ENCODE measurements at places on chromosomes 13 and 19.

DNA sequence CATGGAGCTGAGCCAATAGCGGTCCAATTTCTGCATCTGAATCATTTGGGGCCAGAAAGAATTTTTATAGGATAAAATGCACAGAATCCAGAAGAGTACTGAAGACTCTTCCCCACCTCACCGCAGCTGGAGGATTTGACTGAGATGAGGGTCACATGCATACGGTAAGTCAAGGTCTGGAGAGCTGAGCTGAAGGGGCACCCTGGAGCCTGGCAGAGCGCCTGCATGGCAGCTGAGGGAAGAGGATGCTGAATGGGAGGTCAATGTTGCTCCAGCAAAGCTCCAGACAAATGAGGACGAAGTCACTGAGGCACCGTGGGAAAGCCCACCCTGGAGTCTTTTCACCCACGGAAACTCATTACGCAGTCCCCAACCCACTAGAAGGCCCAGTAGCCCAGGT lies 43.4 kb upstream of the ATP12A start:
- no peak for DNase-seq

GRCh38 chr13:95434111-95434510 lies 118.4 kb upstream of the CLDN10 start:
- DNase-seq = no peak

DNA sequence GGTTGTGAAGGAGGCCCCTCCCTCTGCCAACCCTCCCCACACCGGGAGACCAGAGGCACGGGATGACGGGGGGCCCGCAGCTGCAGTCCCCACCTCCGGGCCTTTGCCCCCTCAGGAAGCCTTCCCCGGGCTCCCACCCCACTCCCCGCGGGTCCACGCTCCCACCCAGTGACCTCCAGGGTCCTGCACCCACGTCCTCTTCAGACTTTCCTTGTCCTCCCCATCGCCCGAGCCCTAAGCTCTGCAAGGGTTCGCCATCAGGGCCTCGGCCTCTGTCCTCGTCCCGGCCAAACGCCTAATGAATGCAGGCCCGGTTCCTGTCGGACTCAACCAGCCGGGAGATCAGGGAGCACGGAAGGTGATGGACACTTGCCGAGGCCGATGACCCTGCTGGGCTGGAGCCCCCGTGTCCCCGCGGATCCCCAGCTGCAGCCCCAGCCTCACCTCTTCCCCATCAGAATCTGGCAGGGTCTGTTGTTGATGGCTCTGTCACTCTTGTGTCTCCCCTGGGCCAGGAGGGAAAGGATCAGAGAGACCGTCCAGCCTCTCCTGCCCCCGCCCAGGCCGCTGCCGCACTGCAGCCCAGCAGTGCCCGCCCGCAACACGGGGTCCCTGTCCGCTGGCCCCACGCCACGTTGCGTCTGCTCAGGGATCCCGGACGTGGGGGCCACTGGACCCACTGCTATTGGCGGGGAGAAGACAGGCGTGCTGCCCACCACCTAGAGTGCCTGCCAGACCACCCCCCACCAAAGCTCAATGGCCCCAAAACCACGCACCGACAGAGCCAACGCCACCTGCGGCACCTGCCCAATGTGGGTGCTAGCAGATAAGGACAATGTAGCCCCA lies 5.7 kb downstream of the ATP8B3 start:
- DNase-seq = no peak

DNA sequence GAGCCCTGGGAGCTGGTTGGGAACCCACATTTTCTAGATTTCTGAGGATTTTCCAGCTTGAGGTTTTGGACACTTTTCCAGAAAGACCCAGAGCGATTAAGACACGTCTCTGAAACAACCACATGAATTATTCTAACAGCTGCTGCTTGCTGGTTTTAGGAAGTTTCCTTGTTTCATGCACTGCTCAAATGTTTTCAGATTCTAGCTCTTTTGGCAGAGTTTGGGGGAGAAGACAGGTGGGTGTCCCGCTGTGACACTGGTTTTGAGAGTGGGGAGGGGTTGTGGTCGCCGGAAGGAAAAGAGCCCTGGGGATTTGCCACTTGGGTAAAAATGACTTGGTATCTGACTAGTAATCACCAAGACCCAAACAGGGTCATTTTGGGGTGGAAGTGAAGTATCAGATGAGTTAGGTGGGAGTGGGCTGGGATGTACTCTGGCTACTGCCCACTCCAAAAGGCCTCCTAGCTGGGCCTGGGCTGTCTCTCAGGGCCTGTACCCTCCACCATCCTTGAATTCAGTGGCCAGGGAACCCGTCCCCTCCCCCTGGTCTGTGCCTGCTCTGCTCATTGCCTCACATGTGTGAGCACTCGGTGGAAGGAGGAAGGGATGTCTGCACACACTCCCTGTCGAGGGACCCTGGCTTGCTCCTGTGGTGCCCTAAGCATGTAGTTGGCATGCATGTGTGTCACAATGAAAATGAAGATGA lies 13.2 kb downstream of the GATAD2A start:
- no peak for DNase-seq

DNA sequence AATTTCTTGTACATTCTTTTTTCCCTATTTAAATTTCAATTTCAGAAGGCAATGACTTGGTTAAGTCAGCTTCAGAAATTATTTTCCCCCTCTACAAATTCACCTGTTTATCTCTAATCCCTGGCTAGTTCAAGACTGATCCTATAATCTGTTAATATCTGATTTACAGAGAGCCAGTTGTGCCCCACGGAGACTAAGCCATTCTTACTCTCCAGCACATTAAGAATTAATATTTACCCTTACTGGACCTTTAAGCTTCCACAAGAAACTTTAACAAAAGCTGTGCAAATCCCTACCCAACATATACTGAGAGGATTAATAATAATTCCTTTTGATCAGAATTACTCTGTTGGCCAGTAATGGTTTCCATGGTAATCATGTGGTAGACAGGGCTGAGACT lies 786.2 kb downstream of the PCDH9 start:
- no peak for DNase-seq

- DNase-seq = no peak
These were observed 639 bp upstream of the SLAIN1 start for GRCh38 chr13:77696879-77697216.

- DNase-seq = no peak
These were observed 85.3 kb downstream of the ZNF726 start for GRCh38 chr19:23999821-24000610.

DNA sequence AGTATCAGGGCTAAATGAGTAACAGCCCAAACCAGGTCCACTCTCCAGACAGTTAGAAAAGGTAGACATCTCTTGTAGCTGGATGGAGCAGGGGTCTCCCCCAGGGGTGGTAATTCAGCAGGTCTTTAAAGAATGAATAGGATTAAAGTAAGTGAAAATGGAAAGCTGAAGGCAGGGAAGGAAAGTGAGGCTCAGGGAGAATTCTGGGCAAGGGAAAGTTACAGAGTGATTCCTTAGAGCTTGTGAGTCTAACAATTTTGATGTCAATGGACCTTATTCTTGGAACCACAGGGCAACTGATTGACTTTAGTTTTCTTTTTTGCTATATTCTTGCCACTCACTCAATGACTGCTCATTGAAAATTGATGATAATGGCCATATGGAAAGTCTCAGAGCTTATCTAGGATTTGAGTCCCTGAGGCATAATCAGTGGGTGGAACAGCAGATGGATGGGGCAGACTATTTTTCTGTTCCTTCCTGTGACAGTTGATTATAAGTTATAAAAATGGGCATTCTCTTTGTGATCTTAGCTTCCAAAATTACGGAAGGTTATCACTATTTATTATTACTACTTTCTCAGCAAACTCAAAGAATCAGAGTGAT lies 76.9 kb downstream of the LRCH1 start:
- DNase-seq = no peak

GRCh38 chr19:16591803-16592556 lies 19.8 kb upstream of the SLC35E1 start:
- no peak for DNase-seq

GRCh38 chr13:21576426-21576825 lies 27.5 kb downstream of the MICU2 start:
- DNase-seq = no peak

DNA sequence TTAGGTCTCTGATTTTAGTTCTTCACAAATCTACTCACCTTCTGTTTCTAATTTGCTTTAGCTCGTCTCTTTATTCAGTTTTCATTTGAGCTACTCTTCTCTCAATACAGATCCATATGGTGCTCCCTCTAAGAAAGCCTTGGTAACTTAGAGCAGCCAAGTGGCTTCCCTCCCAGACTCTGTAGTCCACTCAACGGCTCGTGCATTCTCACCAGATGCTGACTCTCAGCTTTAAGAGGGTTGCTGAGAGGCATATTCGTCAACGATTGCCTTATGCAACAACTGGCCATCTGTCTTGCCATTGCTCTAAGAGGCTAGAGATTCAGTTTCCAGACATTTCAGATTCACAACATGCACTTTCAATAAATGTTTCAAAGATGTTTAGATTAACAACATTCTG lies 785.8 kb upstream of the SLC10A2 start:
- no peak for DNase-seq

DNA sequence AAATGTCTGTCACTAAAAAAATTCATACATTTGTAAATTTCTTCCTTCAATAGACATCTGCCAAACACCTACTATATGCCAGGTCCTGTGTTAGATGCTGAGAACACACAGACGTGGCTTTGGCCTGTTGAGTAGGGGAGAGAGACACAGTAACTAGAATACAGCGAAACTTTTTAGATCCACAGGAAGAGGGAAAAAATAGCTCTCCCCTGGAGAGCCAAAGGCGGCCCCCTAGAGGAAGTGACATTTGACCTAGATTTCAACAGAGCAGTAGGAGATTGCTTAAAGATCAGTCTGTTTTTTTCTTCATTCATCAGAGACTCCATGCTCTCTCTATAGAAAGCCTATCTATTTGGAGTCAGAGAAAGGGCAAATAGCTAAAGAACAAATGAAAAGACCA lies 11.3 kb downstream of the LCP1 start:
- DNase-seq = peak; percentile 78

DNA sequence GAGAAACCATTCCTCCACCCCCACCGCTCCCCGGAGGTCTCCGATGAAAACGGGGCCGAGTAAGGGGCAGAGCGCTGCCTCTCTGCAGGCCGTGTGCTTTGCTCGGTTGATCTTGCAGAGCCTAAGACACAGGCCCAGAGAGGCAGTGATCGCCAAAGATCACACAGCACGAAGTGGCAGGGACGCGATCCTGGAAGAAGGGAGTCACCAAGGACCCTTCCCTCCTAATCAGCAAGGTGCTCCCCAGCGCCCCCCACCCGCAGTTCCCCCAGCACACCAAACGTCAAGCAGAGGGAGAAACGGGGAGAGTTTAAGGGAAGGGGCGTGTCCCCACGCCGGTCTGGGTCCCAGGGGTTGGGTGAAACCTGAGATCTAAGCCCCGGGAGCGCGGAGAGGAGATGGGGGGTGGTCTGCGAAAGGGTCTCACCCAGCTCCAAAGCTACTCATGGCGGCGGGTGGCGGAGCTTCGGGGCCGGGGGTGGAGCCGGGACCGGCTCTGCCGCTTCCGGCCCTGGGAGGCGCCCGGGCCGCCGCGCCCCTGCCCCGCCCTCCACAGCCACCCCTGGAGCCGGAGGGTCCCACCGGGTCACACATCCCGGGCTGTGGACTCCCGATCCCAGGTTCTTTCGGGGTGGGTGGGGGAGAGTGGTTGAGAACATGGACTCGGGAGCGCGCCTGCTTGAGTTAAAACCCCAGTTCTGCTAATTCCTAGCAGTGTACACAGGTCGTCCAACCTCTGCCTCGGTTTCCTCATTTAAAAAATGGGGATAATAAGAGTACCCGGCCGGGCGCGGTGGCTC lies at the start of gene EML2:
TSS of gene EML2 (minus strand) at position 468 of the 800 bp plus-strand sequence. CDS start at position 447, 21 bp downstream.
- DNase-seq = peak; percentile 53

- DNase-seq = no peak
These were observed 82.4 kb upstream of the MBNL2 start for GRCh38 chr13:97139691-97140090.

DNA sequence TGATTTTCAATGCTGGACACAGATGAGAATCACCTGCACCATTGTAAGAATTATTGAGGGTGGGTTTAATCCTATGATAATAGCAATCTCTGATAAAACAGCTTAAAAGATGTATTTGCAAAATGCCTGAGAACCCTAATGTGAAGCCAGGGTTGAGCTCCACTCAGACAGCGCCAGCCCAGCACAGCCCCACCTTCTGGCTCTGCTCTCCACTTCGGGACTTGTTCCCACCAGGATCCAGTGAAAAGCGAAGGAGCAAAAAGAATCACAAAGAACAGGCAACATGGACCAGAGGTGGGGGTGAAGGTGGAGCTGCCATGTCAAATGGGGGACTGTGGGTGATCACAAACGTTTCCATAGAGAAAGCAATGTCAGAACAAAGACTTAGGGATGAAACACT lies 18.6 kb upstream of the ZNF816 start:
- DNase-seq = no peak

DNA sequence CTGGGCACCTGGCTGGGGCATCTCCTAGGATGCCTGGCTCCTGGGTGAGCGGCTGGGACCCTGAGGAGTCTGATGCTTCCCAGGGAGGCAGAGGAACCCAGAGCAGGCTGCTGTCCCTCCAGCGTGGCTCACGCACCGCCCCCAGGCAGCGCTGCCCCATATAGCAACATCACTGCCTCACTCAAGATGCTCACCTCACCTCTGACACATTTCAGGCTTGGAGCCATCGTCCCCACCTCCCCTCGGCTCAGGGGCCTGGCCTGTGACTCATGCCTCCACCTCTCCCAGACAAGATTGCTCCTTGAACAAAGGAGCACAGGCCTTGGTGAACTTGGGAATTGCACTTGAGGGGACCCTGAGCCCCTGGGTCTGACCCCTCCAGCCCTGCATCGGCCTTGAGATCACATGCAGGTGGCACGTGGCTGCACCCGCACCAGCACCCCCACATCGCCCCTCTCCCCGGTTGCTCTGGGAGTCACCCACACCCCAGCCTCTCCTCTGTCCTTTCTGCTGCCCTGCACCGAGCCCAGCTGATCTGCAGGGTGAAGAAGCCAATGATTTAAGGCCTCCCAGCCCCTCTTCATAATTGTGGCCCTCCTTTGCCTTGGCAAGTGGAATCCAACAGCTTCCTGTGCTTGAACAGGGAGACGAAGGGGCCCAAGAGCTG lies 11.2 kb downstream of the CEBPA start:
- DNase-seq = no peak

DNA sequence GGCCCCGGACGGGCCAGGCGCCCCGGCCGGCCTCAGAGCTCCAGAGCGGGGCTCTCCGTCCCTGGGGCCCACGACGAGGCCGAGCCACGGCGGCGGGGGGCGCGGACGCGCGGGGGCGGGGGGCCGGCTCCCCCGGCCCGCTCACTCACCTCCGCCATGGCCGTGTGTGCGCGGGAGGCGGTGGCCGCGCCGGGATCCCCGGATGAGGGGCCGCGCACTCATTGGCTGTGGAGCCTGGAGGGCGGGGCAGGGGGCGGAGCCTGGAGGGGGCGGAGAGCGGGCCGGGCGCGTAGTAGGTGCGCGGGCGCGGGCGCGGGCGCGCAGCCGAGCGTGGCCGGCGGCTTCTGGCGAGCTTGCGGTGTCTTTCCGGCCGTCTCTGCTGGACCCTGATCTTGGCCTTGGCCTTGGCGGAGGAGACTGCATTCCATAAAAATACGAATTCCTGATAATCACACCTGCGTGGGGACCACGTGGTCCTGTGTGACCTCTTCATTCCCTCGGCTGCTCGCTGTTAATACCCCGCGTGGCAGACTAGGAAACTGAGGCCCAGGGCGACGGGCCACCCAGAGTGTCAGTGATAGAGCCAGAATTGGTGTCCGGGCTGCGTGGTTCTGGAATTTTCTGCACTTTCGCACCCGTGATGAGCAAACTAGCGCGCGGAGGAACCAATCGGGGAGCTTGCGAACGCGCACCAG lies at the start of gene MIER2:
TSS of gene MIER2 (minus strand) at position 172 of the 695 bp plus-strand sequence. CDS start at position 158, 14 bp downstream.
- peak; percentile 90 for DNase-seq

GRCh38 chr13:41900918-41901317 lies 60.0 kb downstream of the VWA8 start:
- DNase-seq = no peak

- DNase-seq = no peak
These were observed 858 bp upstream of the PPP6R1 start for GRCh38 chr19:55259540-55260210.

Data from CD8-positive, alpha-beta T cell (primary cell).